ENCODE measurements at places on chromosomes 2 and 18. TPM values are rescaled to one million over a fixed set of nuclear protein-coding genes. Genes with fewer than 3 reads are reported as not detected.

- DNase-seq = no peak
These were observed 139.0 kb downstream of the DSC3 start for GRCh38 chr18:30903566-30903965.

GRCh38 chr2:9463698-9464034 is 10.7 kb upstream of the IAH1 start:
- no peak for DNase-seq

DNA sequence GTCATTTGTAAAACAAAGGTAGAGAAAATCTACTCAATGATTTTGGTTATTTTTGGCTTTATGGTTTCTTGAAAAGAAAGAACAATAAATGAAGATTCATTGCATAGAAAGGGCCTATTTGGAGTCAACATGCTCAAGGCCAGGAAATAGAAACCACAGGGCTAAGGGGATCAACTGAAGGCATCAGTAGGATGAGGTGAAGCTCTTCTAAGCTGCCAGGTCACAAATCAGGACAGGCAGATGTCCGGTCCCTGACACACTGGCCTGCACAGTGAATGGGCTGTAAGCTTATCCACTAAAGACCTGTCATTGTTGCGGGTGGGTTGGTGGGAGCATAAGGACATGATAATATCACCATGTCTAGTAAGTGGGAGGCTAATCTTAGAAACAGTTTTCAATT is 31.6 kb upstream of the RNF138 start:
- DNase-seq = no peak

FHL2 gene
- total RNA-seq = 3.5 TPM

ARHGEF33 gene
- 0.35 TPM for total RNA-seq

NPHP1 gene
- total RNA-seq = 1.8 TPM

ORMDL1 gene
- total RNA-seq = 82.2 TPM

GPATCH11 gene
- total RNA-seq = 17.0 TPM

PLGLB2 gene
- not detected for total RNA-seq

DNA sequence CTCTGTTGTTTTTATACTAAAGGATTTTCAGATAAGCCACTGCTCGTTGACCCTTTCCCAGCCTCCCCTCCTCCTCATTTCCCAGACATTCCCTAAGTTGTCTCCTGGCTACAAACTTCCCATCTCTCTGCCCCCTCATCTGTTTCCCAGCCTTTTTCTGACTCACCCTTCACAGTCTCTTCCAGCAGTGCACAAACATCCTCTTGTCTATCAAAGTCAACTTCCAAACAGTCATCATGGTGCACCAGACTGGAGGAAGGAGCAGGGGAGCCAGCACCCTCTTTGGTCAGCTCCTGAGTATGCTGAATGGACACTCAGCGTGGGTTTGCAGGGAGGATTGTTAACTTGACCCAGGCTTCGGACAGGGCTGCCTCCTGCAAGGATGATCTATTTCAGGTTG is 26.6 kb upstream of the SPRED2 start:
- DNase-seq = no peak

DNA sequence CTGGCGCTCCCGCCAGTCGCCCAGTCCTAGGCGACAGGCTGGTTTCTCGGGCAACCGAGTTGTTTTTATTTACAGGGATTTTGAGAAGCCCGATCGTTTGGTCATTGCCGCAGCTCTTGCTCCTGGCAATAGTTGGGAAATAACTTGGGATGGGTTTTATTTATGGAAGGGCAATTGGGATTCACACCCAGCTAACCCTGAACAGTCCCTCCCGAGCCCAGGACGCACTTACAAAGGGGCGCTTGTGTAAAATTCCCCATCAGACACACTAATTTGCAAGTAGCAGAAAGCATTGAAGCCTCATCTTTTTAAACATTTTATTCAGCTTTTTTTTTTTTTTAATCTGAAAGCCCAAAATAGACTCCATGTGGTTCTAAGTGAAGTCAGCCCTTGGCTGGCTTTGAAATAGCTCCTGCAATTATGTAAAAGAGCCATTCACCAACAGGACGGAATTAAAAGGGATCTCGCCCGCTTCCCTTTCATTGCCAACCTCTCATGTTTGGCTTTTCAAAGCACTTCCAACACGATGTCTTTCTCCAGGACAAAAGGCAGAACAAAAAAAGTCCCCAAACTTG is 3.6 kb upstream of the GBX2 start:
- DNase-seq = no peak

FAM136A gene
- 107 TPM for total RNA-seq

C2orf80 gene
- not detected for total RNA-seq

ALPP gene
- total RNA-seq = not detected

DNA sequence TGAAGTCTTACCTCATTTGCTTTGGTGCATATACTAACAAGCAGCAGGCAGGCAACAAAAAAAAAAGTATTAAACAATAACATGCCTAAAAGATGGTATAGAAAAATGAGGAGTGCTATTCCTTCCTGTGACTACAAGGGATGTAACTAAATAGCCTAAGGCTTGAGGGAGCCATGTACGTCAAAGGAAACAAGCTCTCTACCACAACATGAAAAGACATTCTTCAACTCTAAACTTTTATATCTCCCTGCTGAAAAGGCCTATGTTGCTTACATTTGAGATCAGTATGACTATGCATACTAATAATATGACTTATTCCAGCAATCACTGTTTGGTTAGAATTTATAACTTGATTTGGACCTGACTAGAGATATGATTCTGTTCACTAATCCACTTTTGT is 347.9 kb downstream of the ADCYAP1 start:
- DNase-seq = no peak

DNA sequence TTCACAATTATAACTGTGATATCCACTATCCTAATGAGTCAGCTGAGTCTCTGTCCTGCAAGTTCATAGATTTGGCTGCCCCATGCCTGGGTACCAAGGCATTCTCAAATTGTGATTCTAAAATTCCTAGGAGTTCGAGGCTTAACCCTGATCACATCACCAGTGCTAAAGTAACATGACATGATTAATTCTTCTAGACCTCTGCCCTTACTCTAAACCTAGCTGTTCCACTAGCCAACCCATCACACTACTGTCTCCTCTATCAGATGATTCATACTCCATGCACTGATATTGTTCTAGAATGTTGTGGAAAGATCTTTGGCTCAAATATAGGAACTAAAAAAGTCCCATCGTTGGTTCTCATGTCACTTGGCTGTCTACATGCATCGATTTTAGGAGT is 487.6 kb downstream of the PIK3C3 start:
- DNase-seq = no peak

- DNase-seq = peak; percentile 25
These were observed at the start of gene CDKL4 for GRCh38 chr2:39243469-39244123. CDKL4 (minus strand) TSS chr2:39243970.

DNA sequence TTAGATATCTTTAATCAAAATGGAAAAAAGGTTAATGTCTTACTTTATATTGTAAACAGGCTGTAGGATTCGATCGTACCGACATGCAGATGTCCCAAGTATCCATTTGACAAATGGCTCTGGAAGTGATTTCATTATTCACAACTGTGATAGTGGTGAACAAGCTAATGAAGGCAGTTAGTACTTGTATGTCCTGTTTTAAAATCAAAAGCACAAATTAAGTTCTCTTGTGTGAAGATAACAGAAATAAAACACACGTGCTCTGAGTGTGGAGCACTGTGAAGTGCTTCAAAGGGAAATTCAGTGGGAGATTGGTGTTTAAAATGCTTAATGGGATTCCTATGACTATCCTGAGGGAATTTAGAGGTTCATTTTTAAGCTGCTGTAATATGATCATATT is 8.6 kb upstream of the LRP1B start:
- no peak for DNase-seq

DNA sequence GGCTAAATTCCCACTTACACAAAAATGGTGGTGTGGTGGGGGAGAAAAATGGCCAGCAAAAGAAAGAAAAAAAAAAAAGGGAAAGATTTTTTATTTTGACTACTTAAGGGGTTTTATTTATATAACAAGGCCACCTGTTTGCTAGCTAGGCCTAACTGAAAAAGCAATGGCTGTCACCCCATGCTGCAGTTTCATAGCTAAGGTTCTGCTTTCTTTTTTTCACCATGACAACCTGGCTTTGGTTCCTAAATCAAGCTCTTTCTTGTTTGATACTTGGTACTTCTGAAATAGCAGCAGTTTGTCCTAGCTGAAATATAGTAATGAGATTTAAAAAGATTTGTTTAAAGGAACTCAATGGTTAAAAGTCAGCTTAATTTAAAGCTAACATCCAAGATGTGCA is 433.2 kb upstream of the MEX3C start:
- DNase-seq = no peak

CRYBA2 gene
- total RNA-seq = not detected

COL6A3 gene
- 19.4 TPM for total RNA-seq

- no peak for DNase-seq
These were observed 310.8 kb upstream of the STON1 start for GRCh38 chr2:48219234-48219554.

LOXHD1 gene
- total RNA-seq = not detected

MARCO gene
- total RNA-seq = 0.56 TPM

TMEM17 gene
- total RNA-seq = 0.15 TPM

DNA sequence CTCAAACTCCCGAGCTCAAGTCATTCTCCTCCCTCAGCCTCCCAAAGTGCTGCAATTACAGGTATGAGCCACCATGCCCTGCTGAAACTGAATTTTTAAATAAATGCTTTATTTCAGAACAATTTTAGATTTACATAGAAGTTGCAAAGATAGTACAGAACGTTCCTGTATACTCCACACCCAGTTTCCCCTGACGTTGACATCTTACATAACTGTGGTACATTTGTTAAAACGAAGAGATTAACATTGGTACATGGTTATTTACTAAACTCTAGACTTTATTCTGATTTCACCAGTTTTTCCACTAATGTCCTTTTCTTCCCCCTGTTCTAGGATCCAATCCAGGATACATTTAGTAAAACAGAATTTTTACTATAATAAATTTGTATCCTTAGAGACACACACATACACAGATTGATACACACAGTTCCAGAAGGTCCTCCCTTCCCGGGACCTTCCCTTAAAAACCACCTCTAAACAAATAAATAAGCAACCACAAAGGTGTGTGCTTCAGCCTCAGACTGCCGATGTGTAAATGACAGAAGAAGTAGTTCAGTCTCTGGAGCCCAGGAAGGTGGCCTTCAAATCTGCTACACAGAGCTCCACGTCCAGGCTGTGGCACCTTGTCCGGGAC is 6.9 kb downstream of the NEU2 start:
- DNase-seq = no peak

DNA sequence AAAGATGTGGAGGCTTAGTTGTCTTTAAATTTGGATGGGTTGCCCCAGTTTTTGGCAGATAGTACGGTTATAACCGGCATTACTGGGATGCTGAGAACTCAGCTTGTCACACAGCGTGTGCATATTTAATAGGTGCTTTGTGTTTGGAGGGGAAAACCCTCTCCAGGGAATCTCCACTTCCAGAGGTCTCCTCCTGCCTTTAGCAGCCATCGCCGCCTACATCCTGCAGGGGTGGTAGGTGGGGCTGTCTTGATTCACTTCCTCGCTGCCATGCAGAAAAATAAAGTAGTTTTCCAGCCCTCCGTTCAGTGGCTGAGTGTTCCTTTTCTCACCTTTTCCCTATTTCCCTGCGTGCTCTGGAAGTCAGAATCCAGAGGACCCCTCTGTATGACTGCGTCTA is 76.4 kb downstream of the ITGB1BP1 start:
- DNase-seq = no peak

GRCh38 chr2:233409286-233409991 is 55.1 kb downstream of the DGKD start:
- no peak for DNase-seq

SMIM21 gene
- total RNA-seq = not detected

MSH6 gene
- 186 TPM for total RNA-seq

GRCh38 chr2:151056870-151057269 is 204.8 kb downstream of the RBM43 start:
- no peak for DNase-seq

LRRTM4 gene
- not detected for total RNA-seq

DNA sequence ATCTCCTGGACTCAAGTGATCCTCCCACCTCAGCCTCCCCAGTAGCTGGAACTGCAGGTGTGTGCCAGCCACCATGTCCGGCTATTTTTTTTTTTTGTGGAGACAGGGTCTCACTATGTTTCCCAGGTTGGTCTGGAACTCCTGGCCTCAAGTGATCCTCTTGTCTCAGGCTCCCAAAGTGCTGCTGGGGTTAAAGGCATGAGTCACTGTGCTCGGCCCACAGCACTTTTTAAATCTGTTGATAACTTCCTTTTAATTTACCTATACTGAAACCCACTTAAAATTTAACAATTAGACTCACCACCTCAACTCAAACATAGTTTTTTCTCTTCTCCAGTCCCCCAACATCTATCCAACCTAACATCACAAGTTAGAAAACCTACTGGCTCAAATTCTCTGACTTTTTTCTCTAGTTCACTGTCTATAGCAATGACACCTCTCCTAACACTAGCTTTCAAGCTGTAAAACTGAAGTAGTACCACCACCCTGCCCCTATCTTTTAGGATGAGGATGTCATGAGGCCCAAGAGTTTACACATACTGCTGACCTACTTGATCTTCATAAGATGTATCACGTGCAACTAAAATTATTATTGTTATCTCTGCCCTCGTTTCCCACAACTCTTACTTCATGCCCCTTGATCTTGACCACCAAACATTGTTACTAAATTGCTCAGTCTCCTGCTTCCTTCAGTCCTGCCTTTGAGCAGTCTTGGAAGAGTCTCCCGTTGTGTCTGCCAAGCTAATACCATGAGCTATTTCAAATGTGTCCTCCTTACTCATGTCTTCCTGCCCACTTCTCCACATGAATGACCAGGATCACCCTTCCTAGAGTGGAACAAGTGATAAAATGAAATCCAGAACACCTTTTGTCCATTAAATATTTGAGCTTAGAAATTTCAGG is 142.3 kb upstream of the ZFP36L2 start:
- no peak for DNase-seq

- DNase-seq = no peak
These were observed 20.8 kb downstream of the TNS1 start for GRCh38 chr2:217981971-217982370.

GRCh38 chr2:11514081-11514730 is 19.6 kb upstream of the GREB1 start:
- DNase-seq = no peak

- DNase-seq = no peak
These were observed 79.1 kb downstream of the ARHGEF4 start for GRCh38 chr2:130915595-130916437.

MAP2 gene
- not detected for total RNA-seq

DNA sequence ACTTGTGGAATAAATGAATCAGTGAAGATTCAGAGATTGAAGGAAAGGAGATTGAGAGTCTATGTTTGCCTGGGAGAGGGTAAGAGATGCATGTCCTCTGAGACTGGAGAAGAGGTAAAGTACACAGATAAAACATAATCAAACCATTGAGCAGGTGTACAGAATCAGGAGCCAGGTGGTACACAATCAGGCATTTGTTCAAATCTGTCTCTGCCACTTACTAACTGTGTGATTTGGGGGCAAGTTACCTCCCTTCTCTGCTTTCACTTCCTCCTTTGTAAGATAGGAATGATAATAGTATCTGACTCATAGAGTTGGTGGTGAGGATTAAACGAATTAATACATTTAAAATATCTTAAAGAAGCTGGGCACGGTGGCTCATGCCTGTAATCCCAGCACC is 94.0 kb downstream of the CDK15 start:
- no peak for DNase-seq
